ENCODE measurements at places on chromosomes 7 and 10. TPM values are rescaled to one million over a fixed set of nuclear protein-coding genes. Genes with fewer than 3 reads are reported as not detected.
A peak's percentile ranks its signal among the peaks of the same experiment; 100 is the strongest.

GRCh38 chr10:104472957-104473745 lies 119.5 kb downstream of the CFAP58 start:
- no peaks in the 10 kb centered on the region for H3K27me3 ChIP-seq
- no peak for DNase-seq
- H3K36me3 ChIP-seq = no peaks in the 10 kb centered on the region
- H3K4me1 ChIP-seq = no peaks in the 10 kb centered on the region
- H3K27ac ChIP-seq = no peak overlapping the region

GRCh38 chr10:89147256-89147655 lies 59.9 kb downstream of the CH25H start:
- no peak overlapping the region for H3K27ac ChIP-seq
- H3K27me3 ChIP-seq = no peaks in the 10 kb centered on the region
- H3K4me1 ChIP-seq = no peaks in the 10 kb centered on the region
- DNase-seq = no peak
- no peak overlapping the region for H3K4me3 ChIP-seq
- H3K36me3 ChIP-seq = no peaks in the 10 kb centered on the region

DNA sequence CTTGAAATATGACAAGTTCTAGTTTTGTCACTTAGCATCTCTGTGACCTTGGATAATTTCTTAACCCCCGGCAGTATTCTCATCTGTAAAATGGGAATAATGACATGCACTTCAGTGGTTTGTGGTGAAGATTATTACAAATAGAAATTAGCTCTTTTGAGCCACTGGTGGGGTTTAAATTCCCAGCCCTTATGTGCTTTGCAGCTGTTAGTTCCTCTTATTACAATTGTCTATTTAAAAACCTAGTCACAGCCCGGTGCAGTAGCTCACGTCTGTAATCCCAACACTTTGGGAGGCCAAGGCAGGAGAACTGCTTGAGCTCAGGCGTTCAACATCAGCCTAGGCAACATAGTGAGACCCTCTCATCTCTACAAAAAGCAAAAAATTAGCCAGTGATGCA lies 30.1 kb downstream of the CAV1 start:
- H3K27ac ChIP-seq = no peak overlapping the region
- peaks cover 6% of the 10 kb centered on the region for H3K4me1 ChIP-seq
- DNase-seq = no peak
- no peak overlapping the region for H3K4me3 ChIP-seq
- H3K27me3 ChIP-seq = no peaks in the 10 kb centered on the region
- peaks cover 10% of the 10 kb centered on the region for H3K36me3 ChIP-seq

- H3K36me3 ChIP-seq = no peaks in the 10 kb centered on the region
- H3K27ac ChIP-seq = no peak overlapping the region
- H3K27me3 ChIP-seq = no peaks in the 10 kb centered on the region
- no peak for DNase-seq
Observed at GRCh38 chr7:152073352-152073751, 47.9 kb downstream of the GALNT11 start.

- no peaks in the 10 kb centered on the region for H3K27me3 ChIP-seq
- no peak for DNase-seq
- peaks cover 19% of the 10 kb centered on the region for H3K4me1 ChIP-seq
- no peaks in the 10 kb centered on the region for H3K36me3 ChIP-seq
Observed at GRCh38 chr7:13742126-13742525, 247.3 kb downstream of the ETV1 start.

- DNase-seq = no peak
- H3K4me1 ChIP-seq = no peaks in the 10 kb centered on the region
- H3K27me3 ChIP-seq = no peaks in the 10 kb centered on the region
- no peak overlapping the region for H3K4me3 ChIP-seq
- H3K27ac ChIP-seq = no peak overlapping the region
- no peaks in the 10 kb centered on the region for H3K36me3 ChIP-seq
Observed at GRCh38 chr7:25545124-25546008, 317.1 kb upstream of the NPVF start.

DNA sequence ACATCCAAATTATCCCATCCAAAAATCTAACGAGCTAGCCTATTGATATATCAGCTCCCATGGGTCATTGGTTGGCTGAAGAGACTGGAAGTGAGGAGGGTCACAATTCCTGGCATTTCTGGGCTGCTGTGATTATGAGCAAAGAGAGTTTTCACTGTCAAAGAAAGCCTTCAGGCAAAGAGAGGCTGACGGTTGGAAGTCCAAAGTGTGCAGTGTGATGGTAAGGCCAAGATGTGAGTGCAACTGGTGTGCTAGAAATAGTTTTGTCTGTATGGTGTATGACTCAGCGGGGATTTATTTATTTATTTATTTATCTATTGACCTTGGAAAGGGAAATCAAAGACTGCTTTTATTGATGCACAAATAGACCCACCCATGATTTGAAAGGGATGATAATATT lies 75.0 kb downstream of the AASS start:
- no peaks in the 10 kb centered on the region for H3K27me3 ChIP-seq
- no peaks in the 10 kb centered on the region for H3K36me3 ChIP-seq
- DNase-seq = no peak

DNA sequence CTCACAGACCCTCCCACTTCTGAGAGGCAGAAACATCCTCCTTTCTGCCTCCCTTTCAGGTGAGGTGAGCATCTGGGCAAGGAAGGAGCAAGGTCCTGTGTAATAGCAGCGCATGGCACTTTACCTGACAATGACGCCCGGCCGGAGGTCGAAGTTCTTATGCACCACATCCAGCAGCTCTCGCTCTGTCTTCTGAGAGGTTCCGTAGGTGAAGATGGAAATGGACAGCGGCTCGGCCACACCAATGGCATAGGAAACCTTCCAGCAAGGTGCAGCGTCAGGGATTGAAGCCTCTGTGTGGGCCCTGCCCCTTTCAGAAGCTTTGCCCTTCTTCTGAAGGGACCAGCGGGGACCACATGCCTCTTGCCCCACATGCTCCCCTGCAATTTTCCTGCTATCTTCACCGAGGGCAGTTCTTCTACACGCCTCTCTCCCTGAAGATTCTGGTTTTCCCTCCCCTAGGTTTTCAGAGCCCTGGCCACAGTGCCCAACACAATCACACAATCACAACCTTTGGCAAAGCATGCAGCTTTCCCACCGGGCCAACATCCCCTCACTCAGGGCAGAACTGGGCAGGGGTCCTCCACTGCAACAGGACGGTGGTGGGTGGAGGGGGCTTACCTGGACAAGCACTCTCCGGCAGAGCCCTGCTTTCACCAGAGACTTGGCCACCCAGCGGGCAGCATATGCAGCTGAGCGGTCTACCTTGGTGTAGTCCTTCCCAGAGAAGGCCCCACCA lies 14.9 kb downstream of the MAT1A start:
- no peaks in the 10 kb centered on the region for H3K27me3 ChIP-seq
- DNase-seq = no peak
- no peak overlapping the region for H3K4me3 ChIP-seq
- no peaks in the 10 kb centered on the region for H3K4me1 ChIP-seq

DNA sequence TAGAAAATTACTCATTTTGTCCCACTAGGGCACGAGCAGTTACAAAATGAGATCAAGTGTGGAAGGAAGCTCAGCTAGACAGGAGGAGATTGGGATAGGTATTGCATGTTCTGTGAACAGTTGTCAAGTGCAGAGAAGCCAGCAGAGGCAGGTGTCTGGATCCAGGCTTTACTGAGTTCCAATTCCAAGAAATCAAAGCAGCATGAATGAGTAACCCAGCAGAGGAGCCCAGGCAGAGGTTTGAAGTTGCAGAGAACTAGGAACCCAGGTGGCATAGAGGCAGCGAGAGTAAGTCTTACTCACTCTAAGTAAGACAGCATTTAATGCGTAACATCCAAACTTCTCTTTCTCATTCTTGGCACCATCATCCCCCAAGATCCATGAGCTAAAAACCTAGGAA lies 11.8 kb downstream of the MRC1 start:
- no peaks in the 10 kb centered on the region for H3K36me3 ChIP-seq
- no peaks in the 10 kb centered on the region for H3K4me1 ChIP-seq
- H3K27ac ChIP-seq = no peak overlapping the region
- no peak overlapping the region for H3K4me3 ChIP-seq

DNA sequence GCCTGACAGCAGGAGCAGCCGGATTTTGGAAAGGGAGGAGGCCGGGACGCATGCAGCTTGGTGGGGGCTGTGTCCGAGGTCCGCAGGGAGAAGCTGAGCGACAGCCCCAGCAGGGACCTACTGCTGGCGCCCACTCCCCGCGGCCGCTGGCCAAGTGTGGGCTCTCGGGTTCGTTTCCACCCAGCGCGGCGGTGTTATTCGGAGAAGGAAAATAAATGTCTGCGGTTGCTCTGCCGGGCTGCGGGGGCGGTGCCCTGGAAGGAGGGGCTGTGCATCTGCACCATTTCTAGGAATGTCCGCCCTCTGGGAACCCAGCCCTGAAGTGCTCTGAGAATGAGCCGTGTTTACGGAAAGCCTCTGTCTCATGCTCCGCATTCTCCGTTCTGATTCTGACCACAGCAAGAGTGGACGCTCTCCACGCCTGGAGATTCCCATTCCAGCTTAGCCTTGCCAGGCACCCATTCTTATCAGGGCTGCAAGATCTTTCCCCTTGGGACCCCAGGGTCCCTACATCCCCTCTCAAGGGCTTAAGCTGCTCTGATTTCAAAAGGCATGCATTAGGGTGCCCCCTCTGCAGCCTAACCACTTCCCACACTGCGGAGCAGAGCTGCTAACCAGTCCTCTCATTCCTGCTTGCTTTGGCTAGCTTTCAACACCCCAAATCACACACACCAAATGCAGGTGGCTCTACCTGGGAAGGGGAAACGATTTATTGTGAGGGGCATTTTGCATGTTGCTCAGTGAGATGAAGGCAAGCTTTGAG lies 256.6 kb upstream of the GLI3 start:
- peak overlapping the region; percentile 66 for H3K27ac ChIP-seq
- peak overlapping the region; percentile 48 for H3K4me3 ChIP-seq
- no peaks in the 10 kb centered on the region for H3K27me3 ChIP-seq

- H3K27ac ChIP-seq = no peak overlapping the region
- H3K27me3 ChIP-seq = no peaks in the 10 kb centered on the region
- no peak overlapping the region for H3K4me3 ChIP-seq
- H3K36me3 ChIP-seq = no peaks in the 10 kb centered on the region
- H3K4me1 ChIP-seq = peaks cover 14% of the 10 kb centered on the region
- no peak for DNase-seq
Observed at GRCh38 chr7:151456782-151457181, 16.8 kb upstream of the CRYGN start.

DNA sequence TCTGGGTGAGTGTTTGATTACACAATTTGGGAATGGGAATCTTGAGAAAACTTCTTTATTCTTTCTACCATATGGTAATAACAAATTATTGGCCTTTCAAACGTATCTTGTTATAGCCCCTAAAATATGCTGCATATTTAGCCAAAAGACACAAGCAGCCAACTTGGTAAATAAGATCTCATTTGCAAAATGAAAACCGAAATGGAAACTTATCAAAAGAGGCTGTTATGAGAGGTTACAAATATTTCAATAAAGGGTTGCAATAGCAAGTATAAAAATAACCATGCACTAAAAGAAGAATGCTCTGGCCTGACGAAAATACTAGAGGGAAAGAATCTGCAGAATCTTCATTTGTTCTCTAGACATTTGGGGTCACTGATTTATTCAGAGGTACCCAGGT lies 259.5 kb upstream of the LRRN3 start:
- no peak overlapping the region for H3K27ac ChIP-seq
- no peaks in the 10 kb centered on the region for H3K27me3 ChIP-seq
- no peak for DNase-seq
- H3K36me3 ChIP-seq = no peaks in the 10 kb centered on the region

DNA sequence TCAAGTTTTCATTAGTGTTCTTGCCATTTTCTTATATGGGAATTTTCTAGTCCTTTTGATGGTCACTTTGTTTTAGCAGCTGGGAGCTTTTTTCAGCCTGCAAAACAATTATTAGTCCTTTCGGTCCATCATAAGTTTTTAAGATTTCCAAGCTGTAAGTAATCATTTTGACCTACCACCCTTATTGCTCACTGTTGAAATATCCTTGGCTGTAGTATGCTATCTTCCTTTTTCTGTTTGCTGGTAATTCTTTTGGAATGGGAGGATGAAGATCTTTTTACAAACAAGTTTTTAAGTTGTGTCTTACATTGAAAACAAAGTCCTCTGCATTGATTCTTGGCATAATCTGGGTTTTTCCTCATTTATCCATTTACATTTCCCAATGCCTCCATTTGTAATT lies 24.0 kb downstream of the BZW2 start:
- no peak overlapping the region for H3K4me3 ChIP-seq
- peaks cover under 1% of the 10 kb centered on the region for H3K36me3 ChIP-seq
- no peak for DNase-seq
- no peaks in the 10 kb centered on the region for H3K27me3 ChIP-seq
- H3K4me1 ChIP-seq = peaks cover 13% of the 10 kb centered on the region

HTR7 gene
- 0.64 TPM for total RNA-seq

PRLHR gene
- total RNA-seq = not detected

C10orf62 gene
- not detected for total RNA-seq

ENKUR gene
- total RNA-seq = 0.49 TPM

SLC13A4 gene
- total RNA-seq = not detected

CDH23 gene
- 10.9 TPM for total RNA-seq

LRRD1 gene
- not detected for total RNA-seq

Data from upper lobe of right lung (tissue), 1 donor.